ENCODE measurements at places on chromosomes 2 and 18. TPM values are rescaled to one million over a fixed set of nuclear protein-coding genes. Genes with fewer than 3 reads are reported as not detected.

PROKR1 gene
- total RNA-seq: not detected

SOCS6 gene
- total RNA-seq: 27.4 TPM

SMAD2 gene
- total RNA-seq: 105 TPM

DNA sequence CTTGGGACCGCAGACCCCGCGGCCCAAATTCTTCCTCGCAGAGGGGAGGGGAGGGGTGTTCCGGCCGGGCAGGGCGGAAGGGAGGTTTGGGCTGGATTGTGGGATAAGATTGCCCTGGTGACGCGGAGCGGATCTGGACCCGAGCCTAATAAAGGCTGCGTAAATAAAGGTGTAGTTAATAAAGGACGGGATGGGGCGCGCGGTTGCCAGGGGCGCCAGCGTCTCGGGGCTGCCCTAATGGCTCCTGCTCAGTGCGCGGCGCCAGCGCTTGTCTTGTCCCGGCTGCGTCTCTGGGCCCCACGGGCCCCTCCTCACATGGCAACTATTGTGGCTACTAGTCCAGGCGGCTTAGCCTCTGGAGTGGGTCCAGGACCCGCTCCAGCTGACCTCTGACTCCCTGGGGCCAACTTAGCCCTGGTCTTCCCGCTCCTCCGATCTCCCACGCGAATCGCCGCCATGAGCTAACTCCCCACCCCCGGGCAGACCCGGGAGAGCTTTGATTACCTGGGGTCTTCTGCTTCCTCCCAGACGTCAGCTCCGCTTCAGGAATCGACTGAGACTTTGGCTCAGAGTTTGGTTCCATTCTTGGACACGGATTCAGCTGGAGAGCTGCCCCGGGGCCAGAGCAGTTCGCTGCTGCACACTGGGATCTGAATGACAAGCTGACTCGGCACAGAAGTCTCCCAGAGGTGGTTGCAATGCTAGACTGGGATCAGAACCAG lies 36.5 kb downstream of the SLC25A52 start:
- no peak for DNase-seq

- no peak for DNase-seq
Measured at GRCh38 chr2:205763708-205764211, 81.5 kb downstream of the NRP2 start.

DNA sequence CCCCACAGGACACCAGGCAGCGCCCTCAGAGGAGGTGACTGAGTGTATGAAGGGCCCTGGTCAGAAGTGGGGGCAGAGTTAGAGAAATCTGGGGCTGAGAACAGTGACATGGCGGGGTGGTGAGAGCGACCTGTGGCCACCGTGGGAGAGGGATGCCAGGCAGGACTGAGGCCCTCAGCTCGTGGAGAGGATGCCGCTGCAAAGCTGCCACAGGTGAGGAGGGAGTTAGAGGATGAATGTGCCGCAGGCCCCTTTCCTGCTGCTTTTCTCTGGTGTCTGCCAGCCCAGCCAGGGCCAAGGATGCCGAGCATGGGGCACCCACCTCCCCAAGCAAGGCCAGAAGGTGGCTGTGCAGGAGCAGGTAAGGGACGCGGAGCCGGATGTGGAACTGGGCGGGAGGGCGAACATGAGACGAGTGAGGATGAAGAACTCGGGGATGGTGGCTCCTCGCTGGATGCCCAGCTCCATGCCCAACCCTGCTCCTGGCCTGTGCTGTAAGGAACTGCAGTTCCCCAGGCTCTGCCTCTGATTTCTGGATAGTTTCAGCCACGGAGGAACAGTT lies 269.2 kb upstream of the HDAC4 start:
- no peak for DNase-seq

GRCh38 chr2:241069821-241070281 lies 32.2 kb downstream of the MTERF4 start:
- no peak for DNase-seq

DNA sequence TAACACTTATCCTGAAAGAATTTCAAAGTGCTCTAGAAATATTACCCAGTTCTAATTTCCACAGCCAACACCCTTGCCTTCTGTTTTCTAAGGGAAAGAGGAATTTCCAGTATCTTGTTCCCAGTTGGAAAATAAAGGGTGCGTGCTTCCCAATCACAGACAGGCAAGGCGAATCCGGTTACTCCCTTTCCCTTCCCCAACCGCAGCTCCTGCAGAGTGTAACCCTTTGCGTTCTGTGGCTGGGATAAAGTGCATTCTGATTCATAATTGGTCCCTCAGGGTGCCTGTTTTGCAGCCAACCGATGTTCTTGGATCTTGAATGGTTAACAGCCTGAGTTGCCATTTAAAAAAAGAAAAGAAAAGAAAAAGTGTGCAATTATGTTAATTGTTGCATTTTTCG lies 40.6 kb upstream of the PGAP1 start:
- DNase-seq: peak; percentile 72

GRCh38 chr2:150997066-150997465 lies 264.6 kb downstream of the RBM43 start:
- DNase-seq: no peak

DNA sequence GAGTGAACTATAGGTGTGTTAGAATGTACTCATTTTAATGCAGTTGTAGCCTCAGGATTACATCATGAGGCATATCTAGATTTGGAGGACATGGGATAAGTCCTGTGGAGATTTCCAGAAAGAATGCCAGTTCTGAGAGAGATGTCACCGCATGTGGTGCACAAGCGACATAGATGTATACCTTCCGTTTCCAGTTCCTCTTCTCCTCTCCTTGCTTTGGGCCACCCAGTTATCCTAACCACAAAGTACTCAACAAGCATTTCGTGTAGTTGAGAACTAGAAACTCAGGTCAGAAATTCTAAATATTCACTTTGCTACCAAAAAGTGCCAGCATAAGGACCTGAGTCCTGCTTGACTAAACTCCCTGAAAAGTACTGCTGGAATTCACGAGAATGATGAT lies 66.5 kb downstream of the KCTD18 start:
- no peak for DNase-seq

DNA sequence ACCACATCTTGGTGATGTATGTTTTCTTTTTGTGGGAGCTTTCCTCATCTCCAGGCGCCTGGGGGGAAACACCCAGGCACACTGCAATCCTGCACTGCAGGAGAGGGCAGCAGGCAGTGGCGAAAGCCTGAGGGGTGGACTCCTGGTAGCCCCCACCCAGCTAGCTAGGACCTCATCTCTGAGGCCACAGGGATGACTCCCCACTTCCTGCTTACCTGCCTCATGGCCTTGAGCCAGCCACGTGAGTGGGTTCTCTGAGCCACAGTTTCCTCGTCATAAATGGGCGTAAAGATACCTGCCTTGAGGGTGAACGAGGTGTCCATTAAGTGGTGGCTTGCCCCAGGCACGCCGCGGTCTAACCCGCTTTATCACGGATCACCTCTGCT lies 19.1 kb downstream of the TRAF3IP1 start:
- DNase-seq: no peak

DNA sequence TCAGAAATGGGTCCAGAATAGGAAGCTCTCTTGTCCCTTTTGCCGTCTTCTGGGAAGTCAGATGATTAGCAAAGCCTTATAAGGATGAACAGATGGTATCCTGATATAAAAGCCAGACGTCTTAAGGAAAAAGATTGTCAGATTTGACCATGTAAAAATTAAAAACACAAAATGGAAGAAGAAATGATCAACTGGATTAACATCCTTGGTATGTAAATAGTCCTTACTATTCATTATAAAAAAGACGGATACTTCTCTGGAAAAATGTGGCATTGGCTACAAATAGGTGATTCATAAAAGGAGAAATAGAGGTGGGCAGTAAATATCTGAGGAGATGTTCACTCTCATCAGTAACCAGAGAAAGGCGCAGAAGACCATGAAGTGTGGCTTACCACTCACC lies 33.7 kb upstream of the SCLY start:
- no peak for DNase-seq

DNA sequence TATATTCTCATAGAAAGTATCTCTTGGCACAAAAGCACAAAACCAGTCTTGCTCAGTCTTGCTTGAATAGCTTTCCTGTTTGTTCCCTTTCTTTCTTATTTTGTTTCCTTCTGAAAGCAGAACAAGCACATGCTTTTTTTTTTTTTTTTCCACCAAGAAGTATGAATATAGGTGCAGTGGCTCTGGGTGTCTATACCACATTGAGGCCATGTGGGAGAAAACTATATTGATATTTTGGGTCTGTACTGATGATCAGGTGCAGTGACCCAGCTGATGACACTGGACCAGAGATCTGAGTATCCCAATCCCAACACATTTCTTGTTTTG lies 28.7 kb downstream of the GEMIN6 start:
- no peak for DNase-seq

DNA sequence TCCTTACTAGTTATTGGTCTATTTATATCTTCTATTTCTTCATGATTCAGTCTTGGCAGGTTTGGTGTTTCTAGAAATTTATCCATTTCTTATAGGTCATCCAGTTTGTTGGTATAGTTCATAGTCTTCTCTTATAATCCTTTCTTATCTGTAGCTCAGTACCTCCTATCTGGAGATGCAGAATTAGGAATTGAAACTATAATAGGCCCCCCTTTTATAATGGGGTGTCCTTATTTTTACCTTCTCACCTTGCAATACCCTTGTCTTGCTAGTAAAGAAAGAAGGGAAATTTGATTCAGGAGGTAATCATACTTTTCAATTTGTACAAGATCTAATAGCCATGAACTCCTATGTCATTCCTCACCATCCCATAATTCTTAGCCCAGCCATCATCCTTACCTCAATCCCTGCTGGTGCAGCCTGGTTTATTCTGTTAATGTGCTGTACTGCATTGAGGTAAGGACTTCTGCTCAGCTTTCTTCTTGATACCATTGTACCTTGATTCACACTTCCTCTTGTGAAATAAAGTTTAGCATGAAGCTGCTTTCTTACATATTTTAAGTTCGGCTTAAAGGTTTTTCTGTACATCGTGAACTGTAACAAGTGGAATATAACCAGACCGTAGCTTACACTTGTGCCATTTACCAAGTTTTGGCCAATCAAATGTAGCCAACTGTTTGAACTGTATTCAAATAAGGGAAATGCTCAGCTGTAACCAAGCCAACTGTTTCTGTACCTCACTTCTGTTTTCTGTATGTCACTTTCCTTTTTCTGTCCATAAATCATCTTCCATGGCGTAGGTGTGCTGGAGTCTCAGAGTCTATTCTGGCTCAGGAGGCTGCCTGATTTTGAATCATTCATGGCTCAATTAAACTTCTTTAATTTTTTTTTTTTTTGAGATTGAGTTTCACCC lies 40.1 kb upstream of the PTH2R start:
- no peak for DNase-seq
